ENCODE measurements at places on chromosomes 2 and 18. TPM values are rescaled to one million over a fixed set of nuclear protein-coding genes. Genes with fewer than 3 reads are reported as not detected.

GRCh38 chr2:42961961-42962360, 169.6 kb upstream of the HAAO start:
- no peak for DNase-seq
- no peaks in the 10 kb centered on the region for H3K36me3 ChIP-seq
- no peak overlapping the region for H3K27ac ChIP-seq
- peaks cover 68% of the 10 kb centered on the region for H3K4me1 ChIP-seq
- no peaks in the 10 kb centered on the region for H3K27me3 ChIP-seq

DNA sequence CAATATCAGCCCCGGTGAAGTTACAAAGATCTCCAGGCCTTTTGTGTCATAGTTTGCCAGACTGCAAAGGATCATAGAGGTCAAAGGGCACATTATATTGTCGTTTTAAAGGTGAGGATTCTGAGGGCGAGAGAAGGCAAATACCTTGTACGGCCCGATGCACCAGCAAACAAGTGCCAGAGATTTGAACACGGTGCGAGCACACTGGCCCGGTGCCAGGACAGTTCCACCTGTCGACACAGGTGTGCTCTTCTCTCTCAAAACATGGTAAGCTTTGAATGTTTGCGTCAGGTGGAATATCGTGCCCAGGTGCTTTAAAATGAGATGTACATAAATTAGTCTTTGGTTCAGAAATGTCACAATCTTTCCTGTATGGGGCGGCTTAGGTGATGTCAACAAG, 776.1 kb upstream of the ID2 start:
- no peak overlapping the region for H3K4me3 ChIP-seq
- no peak for DNase-seq
- H3K27ac ChIP-seq: no peak overlapping the region
- no peaks in the 10 kb centered on the region for H3K36me3 ChIP-seq
- H3K27me3 ChIP-seq: no peaks in the 10 kb centered on the region

GRCh38 chr2:9543557-9543956, 12.1 kb downstream of the ADAM17 start:
- no peak overlapping the region for H3K4me3 ChIP-seq
- H3K4me1 ChIP-seq: peaks cover 30% of the 10 kb centered on the region

DNA sequence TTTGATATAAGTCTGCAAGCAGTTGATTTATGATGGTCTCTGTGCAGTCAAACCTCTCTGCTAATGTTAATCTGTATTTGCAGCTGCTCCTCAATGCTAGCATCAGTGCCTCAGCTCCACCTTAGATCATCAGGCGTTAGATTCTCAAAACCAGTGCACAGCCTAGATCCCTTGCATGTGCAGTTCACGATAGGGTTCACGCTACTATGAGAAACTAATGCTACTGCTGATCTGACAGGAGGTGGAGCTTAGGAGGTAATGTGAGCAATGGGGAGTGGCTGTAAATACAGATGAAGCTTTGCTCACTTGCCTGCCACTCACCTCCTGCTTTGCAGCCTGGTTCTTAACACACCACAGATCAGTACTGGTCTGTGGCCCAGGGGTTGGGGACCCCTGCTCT, 18.4 kb downstream of the RBKS start:
- no peak overlapping the region for H3K4me3 ChIP-seq
- no peak for DNase-seq
- no peaks in the 10 kb centered on the region for H3K36me3 ChIP-seq
- no peaks in the 10 kb centered on the region for H3K4me1 ChIP-seq
- no peaks in the 10 kb centered on the region for H3K27me3 ChIP-seq

GRCh38 chr2:234438305-234438977, 58.4 kb downstream of the ARL4C start:
- no peak overlapping the region for H3K27ac ChIP-seq
- H3K4me3 ChIP-seq: no peak overlapping the region
- DNase-seq: no peak
- no peaks in the 10 kb centered on the region for H3K27me3 ChIP-seq
- no peaks in the 10 kb centered on the region for H3K36me3 ChIP-seq

DNA sequence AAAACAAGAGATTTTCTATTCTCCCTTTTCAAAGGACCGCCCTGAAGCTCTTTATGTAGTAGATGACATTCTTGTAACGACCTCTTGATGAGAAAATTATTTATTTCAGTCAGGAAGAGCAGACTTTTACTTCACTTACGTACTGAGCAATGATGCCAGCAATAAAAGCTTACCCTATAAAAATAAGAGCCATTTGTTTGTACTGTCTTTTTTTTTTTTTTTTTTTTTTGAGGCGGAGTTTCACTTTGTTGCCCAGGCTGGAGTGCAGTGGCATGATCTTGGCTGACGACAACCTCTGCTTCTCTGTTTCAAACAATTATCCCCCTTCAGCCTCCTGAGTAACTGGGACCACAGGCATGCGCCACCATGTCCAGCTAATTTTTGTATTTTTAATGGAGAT, 39.2 kb downstream of the CRIM1 start:
- H3K4me1 ChIP-seq: peaks cover 44% of the 10 kb centered on the region
- H3K27me3 ChIP-seq: no peaks in the 10 kb centered on the region
- no peak for DNase-seq
- no peak overlapping the region for H3K4me3 ChIP-seq

- H3K36me3 ChIP-seq: no peaks in the 10 kb centered on the region
- no peaks in the 10 kb centered on the region for H3K4me1 ChIP-seq
- no peak overlapping the region for H3K4me3 ChIP-seq
- H3K27me3 ChIP-seq: no peaks in the 10 kb centered on the region
Measured at GRCh38 chr2:83565181-83565580, 893.9 kb downstream of the SUCLG1 start.

DNA sequence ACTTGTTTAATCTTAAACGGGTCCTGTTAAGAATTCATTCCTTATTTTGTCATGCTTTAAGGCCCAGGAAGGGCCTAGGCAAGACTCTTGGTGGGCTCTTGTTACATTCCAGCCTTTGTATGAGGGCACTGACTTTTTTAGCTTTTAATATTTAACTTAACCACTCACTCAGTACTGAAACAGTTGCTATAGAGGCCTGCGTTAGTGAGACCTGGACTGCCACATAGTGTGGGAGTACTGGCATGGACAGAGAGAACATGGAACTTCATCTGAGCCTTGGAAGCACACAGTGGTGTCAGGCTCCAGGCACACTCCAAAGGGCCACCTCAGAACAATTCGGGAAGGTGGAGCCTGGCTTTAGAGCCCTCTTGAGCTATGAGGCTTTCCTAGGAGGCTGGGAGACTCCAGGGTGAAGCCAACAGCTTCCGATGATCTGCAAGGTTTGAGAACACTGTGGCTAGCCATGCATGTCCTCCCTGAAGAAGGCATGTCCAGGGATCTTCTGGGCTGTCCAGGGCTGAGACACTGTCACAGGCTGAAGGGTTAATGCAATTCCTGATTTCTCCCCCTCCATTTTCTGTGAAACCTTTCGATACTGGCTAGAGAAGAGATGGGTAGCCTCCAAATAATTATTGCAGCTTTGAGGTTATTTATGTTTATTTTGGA, 155.4 kb upstream of the ACAA2 start:
- H3K36me3 ChIP-seq: no peaks in the 10 kb centered on the region
- no peak overlapping the region for H3K27ac ChIP-seq
- DNase-seq: no peak
- H3K4me3 ChIP-seq: no peak overlapping the region
- H3K4me1 ChIP-seq: no peaks in the 10 kb centered on the region

DNA sequence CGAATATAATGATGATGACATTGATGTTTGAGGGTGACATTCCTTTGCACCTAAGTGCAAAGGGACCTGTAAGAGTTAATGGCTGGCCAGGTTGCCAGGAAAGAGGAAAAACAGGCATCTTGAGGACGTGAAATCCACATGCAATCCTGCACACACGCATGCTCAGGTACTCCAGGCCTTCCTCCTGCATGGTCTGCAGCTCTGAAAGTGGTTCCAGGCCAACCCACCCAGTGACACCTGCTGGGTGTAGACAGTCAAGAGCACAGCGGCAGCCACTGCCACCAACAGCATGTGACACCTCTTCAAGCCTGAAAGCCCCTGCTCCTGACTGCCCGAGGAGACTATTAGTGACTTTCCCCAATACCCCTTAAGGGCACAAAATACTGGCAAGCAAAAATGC, 101.6 kb downstream of the PIEZO2 start:
- H3K4me1 ChIP-seq: no peaks in the 10 kb centered on the region
- H3K27me3 ChIP-seq: no peaks in the 10 kb centered on the region
- H3K4me3 ChIP-seq: no peak overlapping the region
- H3K36me3 ChIP-seq: no peaks in the 10 kb centered on the region
- no peak overlapping the region for H3K27ac ChIP-seq
- no peak for DNase-seq

Gene VSNL1
- not detected for total RNA-seq

Gene KCNJ13
- not detected for total RNA-seq

Gene CYBRD1
- total RNA-seq: 248 TPM

Gene ADGRF3
- total RNA-seq: under 0.01 TPM

Gene EDAR
- not detected for total RNA-seq
